Caudate nucleus (tissue), 63 donors: ENCODE measurements at places on chromosomes 3 and 15.

GRCh38 chr3:135018149-135018923 is 223.3 kb downstream of the EPHB1 start:
- no peak for DNase-seq

DNA sequence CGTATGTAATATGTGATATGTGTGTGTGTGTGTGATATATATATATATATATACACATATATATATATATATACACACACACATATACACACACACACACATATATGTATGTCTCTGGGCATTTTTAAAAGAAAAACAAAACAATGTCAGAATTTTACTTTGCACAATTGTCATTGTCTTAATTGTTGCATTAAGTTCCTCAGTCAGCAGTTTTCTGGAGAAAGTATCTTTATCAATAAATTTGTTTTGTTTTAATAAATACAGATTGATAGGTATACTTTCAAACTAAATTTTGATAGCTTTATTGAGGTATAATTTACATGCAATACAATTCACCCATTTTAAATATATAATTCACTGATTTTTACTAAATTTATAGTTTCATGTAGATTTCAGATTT is 62.9 kb upstream of the SENP5 start:
- no peak for DNase-seq

GRCh38 chr3:58357402-58357801 is 24.7 kb downstream of the PXK start:
- DNase-seq = no peak

DNA sequence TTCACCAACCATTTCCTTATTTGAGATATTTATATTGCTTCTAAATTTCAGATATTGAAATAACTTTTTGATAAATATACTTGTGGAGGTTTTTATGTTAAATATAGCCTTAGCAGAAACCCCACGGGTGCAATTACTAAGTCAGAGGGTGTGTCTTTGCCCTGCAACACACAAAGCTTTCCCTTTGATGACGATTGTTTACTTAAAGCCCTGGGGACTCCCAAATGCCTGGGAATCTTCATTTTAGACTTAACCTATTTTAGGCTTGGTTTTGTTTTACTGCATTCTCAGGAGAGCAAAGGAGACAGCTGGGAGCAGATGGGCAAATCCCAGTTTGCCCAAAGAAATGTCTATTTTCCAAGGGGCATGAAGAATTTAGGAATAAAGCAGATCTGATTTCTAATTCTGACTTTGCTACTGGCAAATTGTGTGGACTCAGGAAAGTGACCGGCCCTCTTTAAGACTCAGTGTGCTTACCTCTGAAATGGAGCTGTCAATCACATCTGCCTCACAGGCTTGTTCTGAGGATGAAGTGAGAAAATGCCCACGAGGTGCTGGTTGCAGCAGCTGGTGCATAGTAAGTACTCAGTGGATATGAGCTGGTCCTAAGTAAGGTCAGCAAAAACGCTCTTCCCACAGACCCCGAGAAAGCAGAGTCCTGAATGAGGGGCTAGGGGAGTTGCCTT is 49.3 kb upstream of the CA12 start:
- no peak for DNase-seq

DNA sequence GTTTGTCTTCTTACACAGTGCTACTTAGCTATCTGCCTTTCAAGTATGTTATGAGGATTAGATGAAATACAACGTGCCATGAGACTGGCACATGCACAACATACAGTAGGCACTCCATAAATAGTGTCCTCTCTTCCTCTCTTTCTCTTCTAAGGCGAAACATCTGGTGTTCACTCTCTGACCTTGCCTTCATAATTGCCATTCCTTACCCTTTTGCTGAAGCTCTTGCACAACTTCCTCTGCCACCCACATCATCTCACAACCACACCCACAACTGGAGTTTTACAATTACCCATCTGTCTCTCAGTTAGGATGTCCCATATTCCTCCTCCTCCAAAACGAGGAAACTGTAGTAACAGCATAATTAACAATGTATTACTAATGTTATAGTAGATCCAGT is 26.4 kb upstream of the ACP3 start:
- no peak for DNase-seq

DNA sequence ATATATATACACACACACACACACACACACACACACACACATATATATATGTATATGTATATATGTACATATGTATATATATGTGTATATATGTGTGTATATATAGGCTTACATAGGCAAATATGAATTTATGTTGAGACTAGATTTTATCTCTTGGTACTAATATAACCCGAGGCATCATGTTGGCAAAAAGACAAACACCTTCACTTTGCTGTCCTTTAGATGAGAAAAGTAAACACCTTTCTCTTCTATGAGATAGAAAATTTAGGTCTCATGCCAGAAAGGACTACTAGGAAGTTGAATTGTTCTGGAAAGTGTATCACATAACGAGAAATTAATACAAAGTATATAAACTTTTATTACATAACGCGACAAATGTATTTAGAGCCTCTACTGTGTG is 19.6 kb upstream of the LEO1 start:
- DNase-seq = no peak

- no peak for DNase-seq
Observed at GRCh38 chr15:31262143-31262530, 64.5 kb upstream of the KLF13 start.

- no peak for DNase-seq
Observed at GRCh38 chr3:111764645-111765091, 94.4 kb upstream of the PHLDB2 start.

DNA sequence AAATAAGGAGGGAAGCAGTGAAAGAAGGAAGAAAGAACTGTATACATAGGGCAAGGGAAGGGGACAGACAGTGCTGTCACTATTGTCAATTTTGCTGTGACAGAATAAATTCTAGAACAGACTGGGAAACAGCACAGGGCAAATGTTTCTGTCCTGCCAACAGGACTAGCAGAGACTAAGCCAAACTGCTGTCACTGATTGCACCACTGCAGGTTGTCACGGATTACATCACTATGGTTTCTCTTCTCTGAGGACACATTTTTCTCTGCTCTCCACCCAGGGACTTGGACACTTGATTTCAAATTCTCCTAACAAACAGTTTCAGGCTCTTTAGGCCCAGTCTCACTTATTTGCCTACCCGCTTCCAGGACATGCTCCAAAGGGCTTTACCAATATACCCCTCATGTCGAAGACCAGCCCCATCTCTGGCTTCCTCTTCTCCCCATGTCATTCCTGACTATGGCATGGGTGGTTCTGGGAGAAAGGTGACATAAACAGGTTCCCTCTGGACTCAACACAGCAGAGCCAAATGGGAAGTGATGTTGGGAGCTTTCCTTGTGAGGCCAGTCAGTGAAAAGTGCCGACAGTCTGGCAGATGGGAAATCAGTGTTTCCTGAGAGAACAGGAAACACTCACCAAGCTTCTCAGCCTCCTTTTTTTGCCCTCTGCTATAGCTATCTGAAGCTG is 70.2 kb upstream of the ST3GAL6 start:
- no peak for DNase-seq

DNA sequence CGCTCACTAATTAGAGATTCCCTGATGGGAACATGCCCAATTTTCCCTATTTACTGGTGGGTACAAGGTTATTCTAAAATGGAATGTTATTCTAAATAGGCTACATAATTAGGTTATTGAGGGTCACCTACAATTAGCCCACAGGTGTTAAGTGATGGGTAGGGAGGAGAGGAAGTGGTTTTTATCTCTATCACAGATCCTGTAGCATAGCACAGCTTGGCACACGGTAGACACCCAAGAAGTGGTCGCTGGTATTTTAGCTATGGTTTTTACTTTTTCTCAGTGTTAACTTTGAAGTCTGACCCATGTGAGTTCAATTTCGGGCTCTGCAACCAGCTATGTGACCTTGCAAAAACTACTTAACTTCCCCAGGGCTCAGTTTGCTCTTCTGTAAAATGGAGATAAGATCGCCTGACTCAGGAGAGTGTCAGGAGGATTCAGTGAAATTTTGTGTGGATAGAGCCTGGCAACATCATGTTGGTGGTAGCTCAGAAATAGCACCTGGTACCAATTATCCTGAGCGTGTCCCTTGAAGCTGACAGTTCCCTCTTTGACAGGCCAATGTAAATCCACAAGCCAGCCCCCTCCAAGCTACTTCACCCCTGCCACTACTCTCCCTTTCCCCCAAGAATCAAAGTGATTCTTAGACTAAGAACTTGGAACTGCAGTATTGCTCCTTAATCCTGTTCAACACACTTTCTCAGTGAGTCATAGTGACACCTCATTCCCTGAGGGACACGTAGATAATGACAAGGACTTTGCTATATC is 8.7 kb upstream of the LMCD1 start:
- DNase-seq = no peak

DNA sequence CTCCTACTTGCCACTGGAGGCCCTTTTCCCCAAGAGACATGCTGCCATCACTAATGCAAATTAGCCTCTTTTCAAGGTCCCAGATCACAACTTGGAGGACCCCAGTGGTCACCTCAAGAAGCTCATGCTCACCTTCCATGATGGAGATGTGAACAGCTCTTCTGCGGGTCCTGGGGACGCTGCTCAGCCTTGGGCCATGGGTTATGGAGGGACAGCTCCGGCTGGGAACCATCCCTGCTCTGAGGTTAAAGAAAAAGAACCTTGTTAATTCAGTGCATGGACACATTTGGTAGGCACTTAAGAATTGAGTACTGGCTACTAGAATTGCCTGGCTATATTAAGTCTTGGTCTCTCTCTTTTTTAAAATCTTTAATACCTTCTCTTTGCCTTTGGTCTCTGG is 56.8 kb downstream of the WDR76 start:
- DNase-seq = no peak

DNA sequence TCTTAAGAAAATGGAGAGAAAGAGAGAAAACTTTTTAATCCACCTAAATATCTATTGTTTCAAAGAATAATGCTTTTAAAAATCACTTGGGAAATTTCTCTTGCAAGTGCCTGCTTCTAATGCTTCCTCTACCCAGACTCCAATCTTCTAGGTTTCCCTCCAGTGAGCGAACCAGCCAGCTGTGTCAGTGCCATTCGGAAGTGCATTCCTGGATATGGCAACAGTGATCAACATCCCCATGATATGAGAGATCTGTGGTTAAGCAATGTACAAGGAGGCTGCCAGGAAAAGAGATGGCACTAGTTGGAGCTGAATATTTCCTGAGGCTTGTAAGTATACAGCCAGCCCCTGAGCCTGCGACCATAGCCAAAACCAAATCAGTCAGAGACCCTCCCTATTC is 53.3 kb upstream of the KCNMB2 start:
- no peak for DNase-seq

DNA sequence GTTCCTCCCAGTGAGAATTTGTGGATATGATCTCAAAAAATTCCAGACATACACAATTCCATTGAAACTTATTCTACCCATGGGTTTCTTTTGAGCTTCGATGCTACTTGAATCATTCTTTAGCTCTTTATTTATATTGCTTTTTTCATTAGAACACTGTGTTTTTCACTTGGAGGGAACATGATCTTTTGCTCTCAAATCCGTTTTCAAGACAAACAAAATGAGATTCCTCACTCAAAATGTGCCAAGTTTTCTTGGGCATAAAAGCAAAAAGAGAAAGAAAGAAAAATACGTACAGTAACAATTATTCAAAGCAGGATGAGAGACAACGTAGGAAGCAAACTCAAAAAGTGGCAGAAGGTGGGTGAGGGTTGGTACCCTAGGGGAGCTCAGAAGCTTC is 118.8 kb upstream of the PDZRN3 start:
- no peak for DNase-seq

DNA sequence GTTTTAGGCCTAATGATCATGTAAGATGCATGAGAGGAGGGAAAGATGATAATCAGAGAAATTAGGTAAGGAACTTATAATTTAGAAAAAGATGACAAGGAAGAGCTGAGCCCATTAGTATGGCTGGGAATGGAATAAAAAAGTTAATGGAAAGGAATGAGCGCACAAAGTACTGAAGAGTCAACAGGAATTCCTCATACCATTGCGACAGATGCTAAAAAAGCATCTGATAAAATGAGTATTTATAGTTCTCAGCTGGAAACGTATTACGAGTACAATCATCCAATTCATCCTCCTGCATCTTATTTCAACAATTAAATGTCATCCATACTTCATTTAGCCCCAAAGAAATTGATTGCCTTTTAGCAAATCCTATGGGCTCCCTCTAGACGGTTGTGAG is 58.9 kb downstream of the TMCC1 start:
- DNase-seq = no peak

DNA sequence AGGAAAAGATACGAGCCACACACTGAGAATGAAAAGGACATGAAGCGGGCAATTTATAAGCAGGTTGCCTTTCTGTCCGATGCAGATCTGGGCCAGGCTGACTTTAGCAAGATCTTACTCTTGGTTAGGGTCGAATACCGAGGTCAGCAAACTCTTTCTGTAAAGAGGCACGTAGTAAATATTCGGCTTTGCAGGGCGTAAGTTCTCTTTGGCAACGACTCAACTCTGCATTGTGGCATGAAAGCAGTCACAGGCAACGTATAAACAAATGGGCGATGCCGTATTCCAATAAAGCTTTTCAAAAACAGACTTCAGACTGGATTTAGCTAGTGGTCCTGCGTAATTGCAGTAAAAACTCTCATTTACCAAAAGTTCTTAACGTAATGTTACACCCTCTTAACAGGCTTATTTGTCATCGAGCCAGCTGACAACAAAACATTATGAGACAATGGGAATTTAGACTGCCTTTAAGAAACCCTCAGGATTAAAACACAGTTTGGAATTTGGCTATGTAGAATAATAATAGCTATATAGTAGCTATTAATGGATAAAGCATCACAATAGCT is 13.1 kb upstream of the RPL35A start:
- no peak for DNase-seq

DNA sequence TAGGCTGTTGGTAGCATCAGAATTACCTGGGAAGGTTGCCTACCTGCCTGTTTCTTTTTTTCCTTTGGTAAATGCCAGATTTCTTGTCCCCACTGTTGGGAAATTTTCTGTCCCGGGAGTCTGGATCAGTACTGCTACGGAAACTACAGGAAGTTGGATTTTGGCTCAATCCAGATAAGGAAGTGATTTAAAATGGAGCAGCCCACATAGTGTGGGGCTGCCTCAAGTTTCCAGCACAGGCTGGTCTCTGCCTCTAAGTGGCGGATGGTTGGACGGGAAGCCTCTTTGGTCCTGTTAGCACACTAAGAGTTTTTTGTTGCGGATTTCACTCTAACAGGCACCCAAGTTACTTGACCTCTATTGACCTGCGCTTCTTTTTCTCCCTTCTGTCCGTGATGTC is 54.7 kb downstream of the EEFSEC start:
- DNase-seq = no peak

- DNase-seq = no peak
Observed at GRCh38 chr3:105837143-105837740, 31.6 kb downstream of the CBLB start.
